ENCODE measurements at places on chromosomes 5 and 9.

GRCh38 chr9:134592018-134592818, 49.4 kb upstream of the COL5A1 start:
- DNase-seq: no peak

- no peak for DNase-seq
Observed at GRCh38 chr5:51027271-51027670, 356.0 kb upstream of the ISL1 start.

GRCh38 chr9:126306071-126306647, 20.5 kb upstream of the MVB12B start:
- no peak for DNase-seq

DNA sequence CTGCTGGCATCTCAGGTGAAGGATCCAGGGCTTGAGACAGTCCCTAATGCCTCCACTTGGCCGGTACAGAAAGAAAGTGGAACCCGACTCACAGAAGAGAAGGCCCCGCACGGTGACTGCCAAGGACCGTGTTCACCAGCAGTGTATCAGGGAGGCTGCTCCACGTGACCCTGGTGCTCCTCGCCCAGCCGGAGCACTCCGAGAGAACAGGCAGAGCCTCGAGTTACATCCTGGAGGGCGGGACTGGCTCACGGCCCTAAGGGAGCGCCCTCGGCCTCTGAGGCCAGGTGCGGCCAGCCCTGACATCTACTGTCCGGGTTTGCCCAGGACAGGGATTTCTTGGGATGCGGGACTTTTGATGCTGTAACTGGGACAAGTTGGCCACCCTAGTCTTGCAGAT, 104.0 kb upstream of the SARDH start:
- DNase-seq: no peak

GRCh38 chr9:133115604-133116345, 5.3 kb downstream of the RALGDS start:
- peak; percentile 78 for DNase-seq

All from activated T-cell treated with anti-CD3 and anti-CD28 coated beads, Interleukin-2, amount 50 U/mL, for 48 hours (primary cell).